ENCODE measurements at places on chromosomes 13 and 19.

- peak; percentile 55 for DNase-seq
These were observed 65.1 kb downstream of the ZNF823 start for GRCh38 chr19:11673608-11674041.

GRCh38 chr13:109867766-109868165, 81.4 kb upstream of the IRS2 start:
- DNase-seq: no peak

DNA sequence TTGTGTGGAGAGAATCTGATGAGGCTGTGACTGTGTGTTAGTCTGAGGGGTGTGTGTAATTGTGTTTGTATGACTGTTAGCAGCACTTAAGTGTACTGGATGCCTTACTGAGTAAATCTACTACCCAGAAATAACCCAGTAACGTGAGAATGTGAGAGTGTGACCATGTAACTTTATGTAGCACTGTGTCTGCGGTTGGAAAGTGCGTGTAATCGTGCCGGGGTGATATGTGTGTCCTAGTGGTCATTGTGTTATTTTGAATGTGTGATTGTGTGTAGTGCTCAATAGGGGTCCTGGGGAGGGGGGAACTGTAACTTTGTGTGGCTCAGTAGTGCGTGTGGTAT, 550 bp downstream of the ZNF383 start:
- no peak for DNase-seq

DNA sequence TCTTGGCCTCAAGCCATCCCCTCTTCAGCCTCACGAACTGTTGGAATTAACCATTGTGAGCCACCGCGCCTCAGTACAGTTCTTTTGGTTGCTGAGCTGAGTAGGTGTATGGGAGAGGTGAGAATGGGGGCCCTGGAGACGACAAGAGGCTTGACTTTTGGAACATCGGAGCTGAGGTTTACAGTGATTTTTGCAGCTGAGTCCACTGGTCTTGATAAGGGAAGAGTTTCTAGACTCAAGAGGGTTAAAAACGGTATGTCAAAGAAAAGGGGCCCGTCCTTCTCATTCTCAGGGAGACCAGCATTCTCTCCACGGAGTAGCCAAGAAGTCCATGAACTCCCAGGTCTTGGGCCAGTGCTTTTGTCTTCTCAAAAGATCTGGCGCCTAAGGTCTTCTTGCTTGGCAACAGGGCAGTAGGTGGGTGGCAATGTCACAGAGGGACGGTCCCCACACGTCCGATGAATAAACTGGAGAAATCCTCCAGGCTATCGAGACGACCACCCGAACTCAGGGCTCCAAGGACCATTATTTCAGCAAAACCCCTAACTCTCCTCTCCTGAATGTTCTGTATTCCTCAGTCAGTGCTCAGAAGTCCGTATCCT, 6.4 kb upstream of the QTRT1 start:
- DNase-seq: no peak

DNA sequence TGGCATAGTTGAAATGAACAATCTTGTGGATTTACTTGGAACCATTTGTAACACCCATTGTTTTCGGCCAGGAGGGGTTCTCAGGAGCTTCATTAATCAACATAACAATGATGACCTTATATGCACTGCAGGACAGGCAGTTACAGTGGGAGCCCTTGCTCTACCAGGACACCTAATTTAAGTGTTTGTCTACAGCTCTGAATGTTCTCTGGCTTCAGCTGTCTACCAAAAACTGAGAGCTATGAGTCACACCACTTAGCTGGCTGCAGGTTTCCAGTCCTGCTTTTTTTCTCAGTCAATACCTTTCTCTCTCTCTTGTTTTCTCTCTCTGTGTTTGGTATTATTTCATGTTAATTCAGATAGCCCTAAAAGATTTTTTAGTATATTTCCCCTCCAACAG, 105.4 kb upstream of the MBNL2 start:
- DNase-seq: no peak

DNA sequence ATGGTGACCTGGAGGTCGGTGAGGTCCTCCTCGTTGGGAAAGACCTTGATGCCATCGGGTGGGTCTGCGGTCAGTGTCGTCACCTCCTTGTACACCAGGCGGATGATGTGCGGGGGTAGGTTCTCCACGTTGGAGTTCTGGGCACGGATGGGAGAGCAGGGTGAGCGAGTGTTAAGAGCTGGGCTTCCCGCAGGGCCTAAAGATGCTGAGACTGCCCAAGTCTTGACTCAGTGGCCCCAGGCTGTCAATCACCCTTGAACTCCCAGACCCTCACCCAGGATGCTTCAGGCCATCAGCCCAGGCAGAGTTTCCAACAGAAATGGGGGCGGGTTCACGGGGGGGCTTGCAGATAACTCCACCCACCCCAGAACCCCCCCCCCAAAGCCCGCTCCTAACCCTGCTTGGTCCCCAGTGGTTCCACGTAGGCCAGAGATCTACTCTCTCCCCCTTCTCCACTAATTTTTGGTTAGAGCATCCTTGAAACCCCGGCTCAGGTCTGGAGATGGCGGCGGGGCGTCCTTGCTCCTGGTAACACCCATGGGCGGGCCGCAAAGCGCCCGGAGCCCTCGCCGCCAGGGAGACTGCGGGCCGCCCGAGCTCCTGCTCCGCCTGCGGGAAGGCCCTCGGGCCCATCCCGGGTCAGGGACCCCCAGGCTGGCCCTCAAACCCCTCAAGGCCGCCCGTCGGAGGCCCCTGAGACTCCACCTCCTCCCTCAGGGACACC, 600 bp downstream of the UBE2S start:
- DNase-seq: peak; percentile 50

GRCh38 chr13:99347335-99347878, 40.2 kb upstream of the GPR183 start:
- DNase-seq: no peak

DNA sequence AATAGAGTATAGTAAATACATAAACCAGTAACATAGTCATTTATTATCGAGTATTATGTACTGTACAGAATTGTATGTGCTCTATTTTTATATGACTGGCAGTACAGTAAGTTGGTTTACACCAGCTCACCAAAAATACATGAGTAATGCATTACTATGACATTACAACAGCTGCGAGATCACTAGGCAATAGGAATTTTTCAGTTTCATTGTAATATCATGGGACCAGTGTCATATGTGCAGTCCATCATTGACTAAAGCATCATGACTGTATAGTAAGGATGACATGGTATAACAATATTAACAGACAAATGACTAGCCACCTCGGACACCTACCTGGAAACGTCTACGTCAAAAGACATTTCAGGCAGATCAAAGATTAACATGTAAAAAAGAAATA, 33.6 kb downstream of the ATP7B start:
- DNase-seq: no peak

DNA sequence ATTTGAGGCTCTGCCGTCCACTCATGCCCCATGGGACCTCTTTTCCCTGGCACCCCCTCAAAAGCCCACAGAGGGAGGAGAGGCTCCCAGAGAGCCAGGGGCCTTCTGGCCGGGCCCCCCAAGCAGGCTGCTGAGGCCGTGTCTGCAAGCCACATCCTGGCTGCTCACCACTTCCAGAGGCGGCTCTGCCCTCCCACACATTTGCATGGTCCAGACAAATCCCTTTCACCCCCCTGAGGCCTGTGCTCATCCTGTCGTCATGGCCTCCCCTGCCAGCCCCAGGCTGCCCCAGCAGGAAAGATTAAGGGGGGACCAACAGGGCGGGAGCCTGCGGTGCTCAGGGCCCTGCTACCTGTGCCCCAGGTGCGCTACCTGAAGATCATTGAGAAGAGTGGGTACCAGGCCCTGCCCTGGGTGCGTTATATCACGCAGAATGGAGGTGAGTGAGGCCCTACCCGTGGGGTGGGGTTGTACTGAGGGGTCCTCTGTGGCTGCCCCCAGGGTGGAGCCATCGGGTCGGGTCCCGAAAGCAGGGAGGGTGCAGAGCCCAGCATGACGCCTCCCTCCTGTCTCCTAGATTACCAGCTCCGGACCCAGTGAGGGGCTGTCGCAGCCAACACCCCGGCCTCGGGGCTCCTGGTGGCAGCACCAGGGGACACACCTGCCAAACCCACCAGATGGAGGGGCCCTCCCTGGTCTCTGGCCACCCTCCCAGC, 36.3 kb downstream of the AP1M1 start:
- no peak for DNase-seq

- no peak for DNase-seq
These were observed 3.2 kb downstream of the CCNP start for GRCh38 chr19:40223135-40223822.

GRCh38 chr13:37618554-37618953, 20.0 kb upstream of the POSTN start:
- no peak for DNase-seq

GRCh38 chr19:30857388-30857787, 485.2 kb downstream of the ZNF536 start:
- no peak for DNase-seq

GRCh38 chr13:36512771-36513170, 80.5 kb downstream of the CCNA1 start:
- no peak for DNase-seq

GRCh38 chr19:44747739-44748425, 626 bp upstream of the BCL3 start:
- DNase-seq: peak; percentile 90

- DNase-seq: peak; percentile 81
These were observed 22.5 kb upstream of the NFIC start for GRCh38 chr19:3343619-3344502.

DNA sequence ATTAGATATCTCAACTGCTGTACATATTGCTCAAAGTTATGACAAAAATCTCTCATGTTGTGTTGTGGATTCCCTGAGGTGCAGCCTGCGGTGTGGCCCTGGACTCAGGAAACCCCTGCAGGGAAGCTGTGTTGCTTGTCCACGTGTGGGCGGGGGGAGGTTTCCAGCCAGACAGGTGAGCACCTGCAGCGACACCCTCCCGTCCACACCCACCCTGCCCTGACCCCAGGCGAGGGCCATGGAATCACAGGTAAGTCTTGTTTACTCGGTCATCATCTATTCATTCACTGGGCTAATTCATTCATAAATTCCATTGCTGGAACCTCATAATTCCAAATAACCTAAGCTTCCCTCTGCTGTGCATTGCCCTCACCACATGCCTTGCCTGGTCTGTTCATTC, 14.1 kb downstream of the PLPP2 start:
- no peak for DNase-seq

All from suppressor macrophage treated with lipopolysaccharide for 4 hours (primary cell).